ENCODE measurements at places on chromosomes 7 and 10. TPM values are rescaled to one million over a fixed set of nuclear protein-coding genes. Genes with fewer than 3 reads are reported as not detected.

The AMZ1 gene
- not detected for polyA plus RNA-seq

The CLCN1 gene
- 0.05 TPM for polyA plus RNA-seq

The AOAH gene
- 0.45 TPM for polyA plus RNA-seq

The GPC2 gene
- polyA plus RNA-seq: 0.55 TPM

The DNA2 gene
- 7.6 TPM for polyA plus RNA-seq

The MINDY4 gene
- 1.8 TPM for polyA plus RNA-seq

The CFAP70 gene
- polyA plus RNA-seq: 0.60 TPM

DNA sequence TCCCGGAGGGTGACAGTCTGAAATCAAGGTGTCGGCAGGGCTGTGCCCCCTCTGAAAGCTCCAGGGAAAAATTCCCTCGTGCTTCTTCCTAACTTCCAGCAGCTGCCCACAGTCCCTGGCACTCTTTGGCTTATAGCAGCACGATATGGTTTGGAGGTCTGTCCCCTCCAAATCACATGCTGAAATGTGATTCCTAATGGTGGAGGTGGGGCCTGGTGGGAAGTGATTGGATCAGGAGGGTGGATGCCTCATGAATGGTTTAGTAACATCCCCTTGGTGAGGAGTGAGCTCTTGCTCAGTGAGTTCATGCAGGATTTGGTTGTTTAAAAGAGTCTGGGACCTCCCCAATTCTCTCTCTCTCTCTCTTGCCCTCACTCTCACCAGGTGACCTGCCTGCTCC lies 51.1 kb downstream of the GPAM start:
- no peaks in the 10 kb centered on the region for H3K36me3 ChIP-seq
- no peaks in the 10 kb centered on the region for H3K4me1 ChIP-seq
- no peaks in the 10 kb centered on the region for H3K27me3 ChIP-seq
- no peak overlapping the region for H3K27ac ChIP-seq
- H3K4me3 ChIP-seq: no peak overlapping the region

DNA sequence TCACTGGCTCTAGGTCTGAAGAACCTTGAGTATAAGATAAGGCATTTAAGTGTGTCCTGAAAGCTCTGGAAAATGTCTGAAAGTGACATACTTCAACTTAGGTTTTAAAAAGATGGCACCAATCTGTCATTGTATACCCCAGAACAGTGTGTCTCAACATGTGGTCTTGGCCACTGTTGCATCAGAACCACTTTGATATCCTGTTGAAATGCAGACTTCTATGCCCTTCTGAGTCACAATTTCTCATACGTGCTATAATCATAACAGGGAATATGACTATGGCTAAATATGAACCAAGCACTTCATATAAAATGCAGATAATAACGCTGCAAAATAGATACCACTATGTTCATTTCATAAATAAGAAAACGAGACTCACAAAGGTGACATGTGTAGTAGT lies 38.0 kb upstream of the GPAM start:
- H3K27ac ChIP-seq: no peak overlapping the region
- H3K36me3 ChIP-seq: no peaks in the 10 kb centered on the region
- no peak overlapping the region for H3K4me3 ChIP-seq
- no peak for DNase-seq
- no peaks in the 10 kb centered on the region for H3K4me1 ChIP-seq

GRCh38 chr10:81065474-81065873 lies 527.8 kb downstream of the SH2D4B start:
- H3K27me3 ChIP-seq: no peaks in the 10 kb centered on the region
- H3K4me3 ChIP-seq: no peak overlapping the region
- H3K4me1 ChIP-seq: no peaks in the 10 kb centered on the region
- no peak for DNase-seq
- H3K36me3 ChIP-seq: no peaks in the 10 kb centered on the region

DNA sequence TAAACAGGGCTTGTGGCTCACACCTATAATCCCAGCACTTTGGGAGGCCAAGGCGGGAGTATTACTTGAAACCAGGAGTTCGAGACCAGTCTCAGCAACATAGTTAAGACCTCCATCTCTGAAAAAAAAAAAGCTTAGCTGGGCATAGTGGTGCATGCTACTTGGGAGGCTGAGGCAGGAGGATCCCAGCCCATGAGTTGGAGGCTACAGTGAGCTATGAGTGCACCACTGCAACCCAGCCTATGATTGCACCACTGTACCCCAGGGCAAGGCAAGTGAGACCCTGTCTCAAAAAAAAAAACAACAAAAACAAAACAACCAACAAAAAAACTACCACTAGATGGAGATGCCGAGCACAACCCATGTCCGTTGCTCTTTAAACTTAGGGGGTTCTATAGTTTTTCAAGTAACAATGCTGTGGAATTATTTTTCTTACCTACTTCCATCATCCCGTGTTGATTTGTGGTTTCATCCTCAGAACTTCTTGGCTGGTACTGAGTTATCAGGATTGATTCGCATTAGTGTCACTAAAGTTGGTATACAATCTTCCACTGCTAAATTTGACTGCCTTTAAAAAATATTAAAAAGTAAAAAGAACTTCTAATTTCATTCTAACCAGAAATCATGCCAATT lies 12.2 kb upstream of the REPIN1 start:
- no peak overlapping the region for H3K4me3 ChIP-seq
- H3K36me3 ChIP-seq: no peaks in the 10 kb centered on the region
- H3K4me1 ChIP-seq: no peaks in the 10 kb centered on the region

GRCh38 chr7:2757904-2758672 lies 70.1 kb downstream of the AMZ1 start:
- H3K27ac ChIP-seq: peak overlapping the region; percentile 83
- DNase-seq: peak; percentile 90
- no peaks in the 10 kb centered on the region for H3K27me3 ChIP-seq
- H3K36me3 ChIP-seq: peaks cover 3% of the 10 kb centered on the region
- peaks cover 50% of the 10 kb centered on the region for H3K4me1 ChIP-seq

GRCh38 chr10:29731760-29732159 lies 97.0 kb upstream of the SVIL start:
- no peak overlapping the region for H3K27ac ChIP-seq
- no peak overlapping the region for H3K4me3 ChIP-seq
- no peaks in the 10 kb centered on the region for H3K36me3 ChIP-seq
- H3K4me1 ChIP-seq: peaks cover 21% of the 10 kb centered on the region

DNA sequence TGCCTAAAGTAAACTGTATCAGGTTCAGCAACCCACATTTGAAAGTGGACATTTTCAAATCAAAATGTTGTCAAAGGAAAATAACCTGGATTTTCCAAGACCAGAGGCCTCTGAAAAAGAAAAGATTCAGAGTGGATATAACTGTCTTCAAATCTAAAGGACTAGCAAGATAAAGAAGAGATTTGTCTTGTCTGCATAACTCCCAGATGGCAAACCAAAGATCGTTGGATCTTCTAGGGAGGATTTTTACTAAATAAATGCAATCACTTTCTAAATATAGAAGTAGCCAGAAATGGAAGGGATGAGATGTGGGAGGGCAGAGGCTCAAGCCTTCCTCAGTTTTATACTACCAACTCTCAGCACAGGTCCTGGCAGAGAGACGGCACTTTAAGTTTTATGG lies 39.0 kb downstream of the CABCOCO1 start:
- H3K4me3 ChIP-seq: no peak overlapping the region
- H3K4me1 ChIP-seq: no peaks in the 10 kb centered on the region
- DNase-seq: no peak
- no peaks in the 10 kb centered on the region for H3K27me3 ChIP-seq
- no peak overlapping the region for H3K27ac ChIP-seq
- H3K36me3 ChIP-seq: no peaks in the 10 kb centered on the region

DNA sequence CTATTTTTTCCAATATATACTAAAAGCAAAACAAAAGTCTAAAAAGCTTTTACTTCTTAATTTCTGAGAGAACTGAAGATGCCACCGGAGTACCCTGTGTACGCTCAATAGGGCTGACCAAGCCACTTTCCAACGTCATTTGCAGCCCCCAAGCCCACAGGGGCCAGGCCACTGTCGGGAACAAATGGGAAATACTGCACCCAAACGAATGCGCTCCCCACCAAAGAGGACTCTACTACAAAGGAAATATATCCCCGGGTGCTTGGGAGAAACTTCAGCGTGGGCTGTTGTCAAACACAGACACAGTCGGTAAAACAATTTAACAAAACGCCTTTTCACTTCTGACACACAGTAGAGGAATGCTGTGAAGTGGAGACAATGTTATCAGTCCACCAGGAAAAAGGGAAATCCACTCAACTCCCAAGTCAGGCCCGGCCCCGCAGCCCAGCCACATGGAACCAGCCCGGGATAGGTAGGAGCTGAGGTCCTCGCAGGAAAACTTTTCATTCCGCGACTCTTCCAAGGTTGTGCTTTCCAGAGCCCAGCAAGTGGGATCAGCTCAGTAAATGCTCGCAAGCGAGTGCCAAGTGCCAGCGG lies 1.4 kb downstream of the PARD3 start:
- no peaks in the 10 kb centered on the region for H3K27me3 ChIP-seq
- no peak for DNase-seq
- peaks cover 34% of the 10 kb centered on the region for H3K4me1 ChIP-seq
- H3K36me3 ChIP-seq: no peaks in the 10 kb centered on the region

- H3K27ac ChIP-seq: no peak overlapping the region
- peak; percentile 42 for DNase-seq
- no peaks in the 10 kb centered on the region for H3K27me3 ChIP-seq
- peaks cover 4% of the 10 kb centered on the region for H3K36me3 ChIP-seq
Observed at GRCh38 chr10:73529089-73529832, 33.4 kb upstream of the PPP3CB start.

DNA sequence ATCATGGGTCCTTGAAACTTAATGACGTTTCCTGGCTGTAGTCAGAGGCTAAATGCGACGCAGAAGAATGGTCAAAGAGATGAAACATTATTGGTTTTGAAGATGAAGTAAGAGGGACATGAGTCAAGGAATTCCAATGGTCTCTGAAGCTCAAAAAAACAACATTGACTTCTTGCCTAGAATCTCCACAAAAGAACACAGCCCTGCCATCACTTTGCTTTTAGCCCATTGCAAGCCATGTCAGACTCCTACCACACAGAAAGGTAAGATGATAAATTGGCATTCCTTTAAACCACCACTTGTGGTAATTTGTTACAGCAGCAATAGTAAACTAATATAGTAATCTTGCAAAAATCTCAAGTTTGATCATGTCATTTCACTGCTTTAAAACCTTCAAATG lies 109.4 kb downstream of the TMEM26 start:
- no peaks in the 10 kb centered on the region for H3K27me3 ChIP-seq
- H3K4me1 ChIP-seq: no peaks in the 10 kb centered on the region
- H3K4me3 ChIP-seq: no peak overlapping the region

GRCh38 chr7:80833289-80834268 lies 85.3 kb downstream of the SEMA3C start:
- no peak for DNase-seq
- peak overlapping the region; percentile 45 for H3K27ac ChIP-seq
- H3K4me3 ChIP-seq: no peak overlapping the region

- no peaks in the 10 kb centered on the region for H3K4me1 ChIP-seq
- H3K27me3 ChIP-seq: no peaks in the 10 kb centered on the region
- DNase-seq: no peak
- H3K36me3 ChIP-seq: no peaks in the 10 kb centered on the region
- H3K27ac ChIP-seq: no peak overlapping the region
- H3K4me3 ChIP-seq: no peak overlapping the region
Observed at GRCh38 chr10:120131183-120131582, 238.7 kb downstream of the SEC23IP start.

DNA sequence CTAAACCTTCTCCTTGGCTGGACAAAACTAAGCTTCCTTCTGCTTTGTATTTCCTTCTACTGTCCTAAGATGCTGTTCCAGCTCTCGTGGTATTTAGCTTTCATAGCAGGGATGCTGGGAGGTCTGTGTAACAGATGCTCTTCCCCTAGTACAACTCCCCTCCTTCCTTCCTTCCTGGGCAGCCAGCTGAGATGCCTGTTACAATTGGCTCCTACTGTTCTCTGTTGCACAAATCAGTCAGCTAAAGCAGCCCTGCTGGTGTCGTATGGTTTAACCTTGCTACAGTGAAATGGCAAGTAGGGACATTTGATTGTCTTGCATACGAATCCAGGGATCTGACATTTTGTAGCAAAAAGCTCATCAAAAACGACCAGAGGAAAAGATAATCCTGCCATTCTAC lies 143.8 kb downstream of the ARHGAP21 start:
- peaks cover 3% of the 10 kb centered on the region for H3K27me3 ChIP-seq
- no peaks in the 10 kb centered on the region for H3K36me3 ChIP-seq
- DNase-seq: no peak
- no peaks in the 10 kb centered on the region for H3K4me1 ChIP-seq
- H3K4me3 ChIP-seq: no peak overlapping the region

GRCh38 chr7:38728145-38728544 lies 97.0 kb upstream of the AMPH start:
- peaks cover 3% of the 10 kb centered on the region for H3K36me3 ChIP-seq
- no peaks in the 10 kb centered on the region for H3K27me3 ChIP-seq
- H3K27ac ChIP-seq: no peak overlapping the region
- H3K4me1 ChIP-seq: no peaks in the 10 kb centered on the region
- no peak overlapping the region for H3K4me3 ChIP-seq

DNA sequence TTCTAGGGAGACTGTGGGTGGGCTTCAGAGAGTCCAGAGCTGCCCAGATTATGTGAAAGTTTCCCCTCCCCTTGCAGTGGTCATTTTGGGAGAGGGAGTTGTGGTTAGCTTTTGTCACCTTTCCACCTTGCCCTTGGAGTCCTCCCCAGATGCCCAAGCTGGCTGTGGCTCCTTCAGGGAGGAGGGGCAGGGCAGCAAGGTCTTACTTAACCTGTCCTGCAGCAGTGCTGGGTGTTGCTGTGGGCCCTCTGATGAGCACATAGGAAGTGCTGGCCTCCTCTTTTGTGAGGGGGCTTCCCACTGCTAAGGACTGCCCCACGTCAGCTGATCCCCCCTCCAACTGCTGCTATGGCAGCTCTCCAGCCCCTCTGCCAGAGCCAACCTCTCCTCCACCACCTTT lies 17.6 kb upstream of the AQP1 start:
- no peaks in the 10 kb centered on the region for H3K36me3 ChIP-seq
- DNase-seq: no peak
- H3K4me3 ChIP-seq: no peak overlapping the region
- no peak overlapping the region for H3K27ac ChIP-seq
- peaks cover 29% of the 10 kb centered on the region for H3K27me3 ChIP-seq

DNA sequence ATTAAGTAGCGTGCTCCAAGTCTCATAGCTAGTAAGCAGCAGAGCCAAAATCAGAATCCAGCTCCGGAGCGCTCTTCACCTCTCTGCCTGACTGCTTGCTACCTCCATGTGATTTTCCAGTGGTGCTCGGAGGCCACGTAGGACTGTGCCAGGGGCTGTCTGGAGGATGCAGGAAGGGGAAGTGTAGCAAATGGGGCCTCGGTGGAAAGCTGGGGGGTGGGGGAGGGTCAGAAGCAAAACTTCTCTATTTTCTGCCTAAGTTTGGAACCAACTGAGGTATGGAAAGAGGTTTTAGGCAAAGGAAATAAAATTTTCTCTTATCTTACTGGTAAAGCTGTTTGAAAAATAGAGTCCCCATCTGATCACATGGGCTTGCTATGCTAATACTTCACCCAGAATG lies 108.7 kb downstream of the TBXAS1 start:
- no peak for DNase-seq
- no peaks in the 10 kb centered on the region for H3K36me3 ChIP-seq
- no peak overlapping the region for H3K4me3 ChIP-seq
- H3K4me1 ChIP-seq: no peaks in the 10 kb centered on the region
- H3K27ac ChIP-seq: no peak overlapping the region

DNA sequence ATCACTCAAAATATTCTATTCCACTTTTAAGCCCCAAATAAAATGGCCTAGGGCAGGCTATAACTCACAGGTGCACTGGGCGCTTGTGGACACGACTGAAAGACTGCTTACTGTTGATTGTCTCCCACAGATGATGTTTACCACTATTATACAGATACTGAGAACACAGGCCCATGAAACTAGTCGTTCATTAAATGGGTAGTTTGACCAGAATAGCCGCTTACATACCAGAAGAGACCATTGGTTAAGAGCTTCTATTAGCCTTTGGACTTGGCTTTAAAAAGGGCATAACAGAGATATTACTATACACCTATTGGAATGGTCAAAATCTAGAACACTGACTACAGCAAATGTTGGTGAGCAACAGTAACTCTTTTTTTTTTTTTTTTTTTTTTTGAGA lies 4.3 kb downstream of the CCDC6 start:
- H3K36me3 ChIP-seq: no peaks in the 10 kb centered on the region
- H3K27me3 ChIP-seq: no peaks in the 10 kb centered on the region
- H3K4me3 ChIP-seq: no peak overlapping the region
